ENCODE measurements at places on chromosomes 1 and 21. TPM values are rescaled to one million over a fixed set of nuclear protein-coding genes. Genes with fewer than 3 reads are reported as not detected.

PLCH2 gene
- total RNA-seq, result not detected

- DNase-seq, result no peak
Observed at GRCh38 chr1:206128196-206128595, 11.0 kb upstream of the AVPR1B start.

DNA sequence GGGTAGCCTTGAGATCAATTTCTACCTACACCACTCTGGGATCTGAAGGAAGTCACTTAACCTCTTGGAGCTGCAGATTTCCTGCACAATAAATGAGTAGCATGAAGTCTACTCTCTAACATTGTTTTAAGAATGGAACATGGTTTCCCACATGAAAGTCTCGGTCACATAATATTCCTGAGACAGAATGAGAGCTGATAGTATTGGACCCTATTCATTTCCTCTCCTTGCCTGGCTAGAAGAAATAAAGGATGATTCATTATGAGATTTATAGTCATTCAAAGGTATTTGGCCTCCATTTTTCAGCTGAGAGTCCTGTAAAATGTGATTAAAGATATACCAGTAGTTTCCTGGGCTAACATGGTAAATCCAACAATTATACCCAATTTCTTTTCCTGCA, 56.7 kb downstream of the ARHGAP29 start:
- no peak for DNase-seq

S100A7A gene
- total RNA-seq, result not detected

GRCh38 chr21:14758849-14759248, 212.7 kb upstream of the SAMSN1 start:
- DNase-seq, result no peak

DNA sequence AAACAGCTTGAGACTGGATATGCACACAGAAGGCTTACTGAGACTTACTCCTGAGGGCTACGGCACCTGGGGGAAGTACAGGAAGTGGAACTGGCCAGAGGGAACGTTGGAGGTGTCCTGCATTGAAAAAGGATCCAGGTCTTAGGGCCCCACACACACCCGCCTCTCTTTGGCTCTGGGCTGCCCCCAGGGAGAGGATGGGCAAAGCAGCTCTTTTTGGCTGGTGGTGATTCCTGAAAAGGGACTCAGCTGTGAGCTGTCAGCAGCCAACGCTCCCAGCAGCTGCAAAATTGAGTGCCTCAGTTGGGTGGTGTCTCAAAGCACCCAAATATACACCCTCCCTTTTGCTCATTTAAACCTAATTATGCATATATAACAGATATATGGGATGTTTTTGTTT, 213.2 kb downstream of the TNR start:
- DNase-seq, result no peak

DNA sequence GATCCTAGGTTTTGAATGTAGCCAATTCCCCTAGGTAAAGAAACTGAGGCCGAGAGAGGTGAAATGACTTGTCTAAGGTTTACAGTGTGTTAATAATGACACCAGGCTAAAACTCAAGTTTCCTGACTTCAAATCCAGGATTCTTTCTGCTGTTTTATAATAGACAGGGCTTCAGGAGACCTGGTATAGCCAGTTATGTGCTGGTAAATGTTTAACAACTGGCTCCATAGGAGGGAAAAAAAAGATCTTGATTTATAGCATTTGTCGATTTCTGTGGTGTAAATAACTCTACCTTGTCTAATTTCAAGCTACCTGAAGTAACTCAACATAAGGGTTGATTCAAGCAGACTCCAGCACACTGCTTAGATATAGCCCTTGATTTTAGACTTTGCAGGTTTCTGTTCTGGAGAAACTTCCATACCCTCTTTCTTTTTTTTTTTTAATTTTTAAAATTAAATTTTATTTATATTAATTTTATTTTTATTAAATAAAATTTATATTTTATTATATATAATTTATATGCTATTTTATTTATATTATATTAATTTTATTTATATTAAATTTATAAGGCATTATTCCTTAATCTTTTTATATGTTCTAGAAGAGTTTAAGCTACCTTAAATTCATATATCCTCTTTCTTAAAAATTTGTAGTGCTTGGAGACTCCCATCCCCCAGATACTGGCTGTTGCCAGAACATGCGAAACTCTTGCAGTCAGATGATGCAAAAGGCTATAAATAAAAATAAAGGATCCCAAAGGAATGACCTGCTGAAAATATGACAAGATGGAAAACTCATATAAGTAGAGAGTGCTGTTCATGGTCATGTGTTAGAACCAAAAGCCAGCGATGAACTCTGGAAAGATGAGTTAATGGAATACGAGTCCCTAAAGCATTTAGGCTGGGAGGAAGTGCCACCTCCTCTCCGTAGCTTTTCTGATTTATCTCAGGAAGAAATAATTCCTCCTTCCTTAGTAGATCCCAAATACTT, 35.4 kb upstream of the SRSF10 start:
- DNase-seq, result peak; percentile 61

GRCh38 chr1:23132033-23132432, 36.6 kb downstream of the LUZP1 start:
- no peak for DNase-seq

GRCh38 chr1:18926315-18927081, 24.1 kb upstream of the ALDH4A1 start:
- no peak for DNase-seq

DNA sequence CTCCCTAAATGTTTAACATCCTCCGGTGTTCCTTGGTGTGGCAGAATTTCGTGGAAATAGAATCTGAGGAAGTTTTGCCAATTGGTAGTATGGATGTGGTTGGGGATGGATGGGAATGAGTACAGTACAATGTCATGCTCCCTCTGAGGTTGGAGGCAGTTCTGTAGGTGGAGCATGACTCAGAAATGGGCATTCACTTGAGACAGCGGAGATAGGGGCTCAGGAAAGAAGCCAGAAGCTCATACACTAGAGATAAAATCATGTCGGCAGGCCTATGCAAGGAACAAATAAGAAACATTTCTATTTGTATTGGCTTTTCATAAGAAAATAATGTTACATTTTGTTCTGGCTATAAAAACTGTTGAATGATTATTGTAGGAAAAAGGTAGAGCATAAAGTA, 196.0 kb downstream of the URB2 start:
- DNase-seq, result no peak

GRCh38 chr1:164733070-164733469, 174.1 kb downstream of the PBX1 start:
- DNase-seq, result no peak

SLC9A1 gene
- 28.2 TPM for total RNA-seq

GRCh38 chr1:183164340-183164739, 21.7 kb upstream of the LAMC2 start:
- no peak for DNase-seq

GABPB2 gene
- 285 TPM for total RNA-seq

DNA sequence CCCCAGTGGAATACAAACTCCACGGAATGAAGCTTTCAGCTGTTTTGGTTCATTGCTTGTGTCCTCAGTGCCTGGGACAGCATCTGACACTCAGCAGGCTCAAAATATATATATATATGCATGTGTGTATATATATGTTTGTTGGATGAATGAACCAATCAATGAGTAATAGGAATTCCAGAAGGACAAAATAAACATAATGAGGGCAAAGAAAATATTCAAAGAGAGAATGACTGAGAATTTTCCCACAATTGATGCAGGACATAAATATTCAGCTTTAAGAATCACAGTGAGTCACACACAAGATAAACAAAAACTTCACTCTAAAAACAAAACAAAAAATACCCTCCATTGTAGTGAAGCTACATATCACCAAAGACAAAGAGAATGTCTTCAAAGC, 64.0 kb downstream of the CHD5 start:
- no peak for DNase-seq

WDR64 gene
- 0.21 TPM for total RNA-seq

CFHR2 gene
- not detected for total RNA-seq

All from uterus (tissue), 4 donors.